ENCODE measurements at places on chromosomes 13 and 19. TPM values are rescaled to one million over a fixed set of nuclear protein-coding genes. Genes with fewer than 3 reads are reported as not detected.

Gene RYR1
- 0.39 TPM for polyA plus RNA-seq

Gene GARIN5B
- not detected for polyA plus RNA-seq

DNA sequence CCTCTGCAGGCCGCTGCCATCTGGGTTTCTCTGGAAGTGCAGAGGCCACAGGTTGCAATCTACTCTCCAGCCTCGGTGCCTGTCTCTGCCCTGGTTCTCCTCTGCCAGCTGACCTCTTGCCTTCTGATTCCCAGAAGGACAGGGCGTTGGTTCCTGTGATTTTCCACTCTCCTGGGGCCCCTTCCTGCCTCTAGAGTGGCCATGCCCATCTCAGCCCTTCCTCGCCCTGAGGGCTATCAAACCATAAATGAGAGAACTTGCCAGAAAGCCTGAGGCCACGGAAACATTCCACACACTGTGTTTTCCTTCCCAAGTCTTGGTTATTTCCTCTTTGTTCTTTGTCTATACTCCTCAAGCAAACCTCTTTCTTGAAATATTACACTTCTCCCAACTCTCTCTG, 146.2 kb downstream of the SHISA2 start:
- DNase-seq = peak; percentile 15

DNA sequence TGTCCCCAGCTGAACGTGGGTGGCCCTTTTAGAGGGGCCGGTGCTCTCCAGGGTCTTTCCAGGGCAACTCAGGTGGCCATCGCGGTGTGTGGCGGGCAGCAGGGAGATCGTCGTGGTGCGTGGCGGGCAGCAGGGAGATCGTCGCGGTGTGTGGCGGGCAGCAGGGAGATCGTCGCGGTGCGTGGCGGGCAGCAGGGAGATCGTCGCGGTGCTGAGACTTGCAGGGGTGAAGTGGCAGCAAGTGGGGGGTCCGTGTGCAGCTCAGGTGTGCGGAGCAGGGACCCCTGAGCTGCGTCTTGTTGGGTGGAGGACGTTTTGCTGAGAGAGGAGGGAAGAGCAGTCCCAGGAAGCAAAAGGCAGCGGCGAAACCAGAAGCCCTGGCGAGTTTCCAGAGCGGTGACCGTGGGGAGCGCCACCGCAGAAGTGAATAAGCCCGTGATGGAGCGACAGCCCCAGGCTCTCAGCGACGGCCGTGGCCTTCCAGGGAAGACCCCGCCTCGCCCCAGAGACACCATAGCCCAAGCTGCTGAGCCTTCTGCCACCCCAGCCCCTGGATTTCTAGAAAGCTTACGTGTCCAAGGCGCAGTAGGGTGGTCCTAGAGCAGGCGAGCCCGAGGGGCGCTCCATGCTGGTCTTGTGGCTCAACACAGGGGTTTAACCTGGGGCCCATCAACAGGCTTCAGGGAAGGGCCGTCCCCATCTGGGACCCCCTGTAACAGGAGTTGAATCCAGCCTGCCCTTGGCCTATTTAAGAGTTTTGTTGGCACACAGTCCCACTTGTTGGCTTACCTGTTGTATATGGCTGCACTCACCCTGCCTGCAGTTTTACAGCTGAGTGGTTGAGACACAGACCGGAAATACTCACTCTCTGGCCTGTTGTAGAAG, 5.4 kb downstream of the NCLN start:
- DNase-seq = no peak
